Effector memory CD4-positive, alpha-beta T cell (primary cell): ENCODE measurements at places on chromosomes 5 and 9.

- no peak for DNase-seq
Observed at GRCh38 chr5:161790926-161791325, 57.0 kb upstream of the GABRA1 start.

- no peak for DNase-seq
Observed at GRCh38 chr5:180400416-180400815, 47.3 kb upstream of the GFPT2 start.

DNA sequence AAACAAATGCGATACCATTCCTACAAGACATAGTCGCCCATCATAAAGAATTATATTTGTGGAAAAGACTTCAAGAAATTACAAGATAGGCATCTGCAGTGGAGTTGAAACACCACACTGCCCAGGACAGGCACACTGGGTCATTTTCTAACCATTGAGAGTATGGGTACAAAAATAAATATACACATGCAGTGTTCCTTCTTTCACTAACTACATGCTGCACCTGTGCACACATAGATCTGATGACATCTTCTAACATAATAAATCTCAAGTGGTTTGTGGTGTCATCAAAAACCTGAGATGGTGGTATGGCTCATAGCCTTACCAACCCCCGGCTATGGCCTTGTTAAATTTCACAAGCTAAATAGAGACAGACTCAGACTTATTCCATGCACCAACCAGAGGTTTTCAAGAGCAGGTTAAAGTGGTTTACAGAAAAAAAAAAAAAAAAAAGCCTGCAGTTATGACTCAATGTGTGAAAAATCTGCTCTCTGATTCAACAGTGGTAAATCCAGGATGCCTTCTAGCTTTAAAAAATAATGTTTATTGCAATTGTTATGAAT is 12.4 kb upstream of the NFIB start:
- no peak for DNase-seq

DNA sequence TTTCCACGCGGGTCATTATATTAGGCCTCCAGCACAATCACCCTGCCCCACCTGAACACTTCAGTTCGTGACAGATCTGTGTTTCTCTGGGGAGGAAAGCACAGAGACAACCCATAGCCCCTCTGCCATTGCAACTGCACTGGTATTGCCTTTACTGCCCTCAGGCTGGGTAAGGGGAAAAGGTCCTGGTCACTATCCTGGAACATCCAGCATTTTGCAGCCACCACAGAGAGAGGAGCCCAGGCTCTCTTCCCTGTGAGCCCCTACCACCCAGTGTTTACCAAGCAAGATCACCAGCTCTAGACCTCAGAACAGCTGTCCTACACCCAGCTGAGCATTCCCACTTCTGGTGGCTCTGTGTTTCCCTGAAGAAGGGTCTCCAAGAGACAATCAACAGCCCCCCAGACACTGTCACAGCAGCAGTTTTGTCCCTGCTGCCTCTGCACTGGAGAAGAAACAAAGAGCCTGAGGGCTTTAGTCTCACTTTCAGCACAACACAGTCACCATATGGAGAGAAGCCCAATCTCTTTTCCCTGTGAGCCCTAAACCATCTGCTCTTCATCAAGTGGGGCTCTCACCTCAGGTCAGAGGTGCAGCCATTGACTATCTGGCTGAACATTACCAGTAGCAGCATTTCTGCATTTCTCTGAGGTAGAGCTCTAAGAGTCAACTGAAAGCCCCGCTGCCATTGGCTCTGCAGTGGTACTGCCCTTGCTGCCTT is 655.2 kb upstream of the FAM174A start:
- DNase-seq = no peak

GRCh38 chr5:61332358-61332749 is 296 bp downstream of the ZSWIM6 start:
- peak; percentile 29 for DNase-seq

- no peak for DNase-seq
Observed at GRCh38 chr5:118967059-118967508, 21.3 kb downstream of the DTWD2 start.

- DNase-seq = no peak
Observed at GRCh38 chr5:1446602-1447343, 1.5 kb upstream of the SLC6A3 start.

DNA sequence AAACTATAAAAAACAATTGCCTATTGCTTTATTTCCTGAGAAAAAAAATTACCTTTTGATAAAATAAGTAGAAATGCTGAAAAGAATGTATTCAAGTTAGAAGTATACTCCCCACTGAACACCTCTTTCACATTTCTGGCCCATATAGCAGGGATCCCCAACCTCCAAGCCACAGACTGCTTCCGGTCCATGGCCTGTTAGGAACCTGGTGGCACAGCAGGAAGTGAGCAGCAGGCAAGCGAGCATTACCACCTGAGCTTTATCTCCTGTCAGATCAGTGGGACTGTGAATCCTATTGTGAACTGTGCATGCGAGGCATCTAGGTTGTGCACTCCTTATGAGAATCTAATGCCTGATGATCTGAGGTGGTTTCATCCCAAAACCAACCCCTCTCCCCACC is 563.9 kb downstream of the RAB3C start:
- peak; percentile 8 for DNase-seq

GRCh38 chr9:79287708-79288290 is 284.0 kb upstream of the TLE4 start:
- no peak for DNase-seq

DNA sequence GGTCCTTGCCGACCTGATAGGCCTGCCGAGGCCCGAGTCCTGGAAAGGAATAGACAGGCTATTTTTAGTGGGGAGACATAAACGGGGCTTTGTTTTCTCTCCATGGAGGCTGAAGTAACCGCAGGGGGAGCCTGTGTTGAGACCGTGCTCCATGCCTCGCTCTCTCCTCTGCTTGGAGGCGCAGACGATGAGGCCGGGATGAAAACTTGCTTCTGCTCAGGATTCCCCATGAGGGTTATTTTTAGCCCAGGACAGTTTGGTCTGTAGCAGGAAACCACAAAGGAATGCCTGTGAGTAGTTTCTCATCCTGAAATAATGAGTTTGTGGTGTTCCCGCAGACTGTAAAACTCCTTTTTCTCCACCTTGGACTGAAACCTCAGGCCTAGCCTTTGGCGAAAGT is 81.9 kb upstream of the RARS1 start:
- DNase-seq = no peak

GRCh38 chr9:109198736-109199382 is 31.8 kb upstream of the FRRS1L start:
- DNase-seq = no peak

GRCh38 chr5:19885040-19885824 is 102.8 kb downstream of the CDH18 start:
- no peak for DNase-seq

DNA sequence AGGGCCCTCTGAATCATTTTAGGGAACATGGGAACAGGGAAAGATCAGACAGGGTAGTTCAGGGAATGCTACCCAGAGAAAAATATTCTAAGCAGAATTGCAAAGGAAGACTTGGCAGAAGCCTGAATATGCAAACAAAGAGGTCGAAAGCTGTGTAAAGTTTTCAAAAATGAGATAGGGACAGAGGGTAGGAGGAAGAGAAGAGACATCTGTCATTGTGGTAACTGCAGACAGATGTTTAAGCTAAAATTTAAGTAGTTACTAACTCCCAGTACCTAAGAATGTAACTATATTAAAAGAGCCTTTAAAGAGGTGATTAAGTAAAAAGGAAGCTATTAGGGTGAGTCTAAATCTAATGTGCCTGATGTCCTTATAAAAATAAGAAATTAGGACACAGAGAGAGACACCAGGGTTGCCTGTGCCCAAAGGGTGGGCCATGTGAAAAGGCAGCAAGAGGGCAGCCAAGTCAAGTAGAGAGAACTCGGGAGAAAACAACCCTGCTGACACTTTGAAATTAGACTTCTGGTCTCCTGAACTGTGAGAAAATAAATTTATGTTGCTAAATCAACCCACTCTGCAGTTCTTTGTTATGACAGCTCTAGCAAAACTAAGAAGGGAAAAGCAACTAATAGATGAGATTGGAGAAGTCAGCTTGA is 1647.4 kb upstream of the C9orf72 start:
- DNase-seq = no peak

- DNase-seq = no peak
Observed at GRCh38 chr5:72746736-72747135, 69.7 kb upstream of the TNPO1 start.

- no peak for DNase-seq
Observed at GRCh38 chr9:36050476-36050875, 13.8 kb downstream of the RECK start.

DNA sequence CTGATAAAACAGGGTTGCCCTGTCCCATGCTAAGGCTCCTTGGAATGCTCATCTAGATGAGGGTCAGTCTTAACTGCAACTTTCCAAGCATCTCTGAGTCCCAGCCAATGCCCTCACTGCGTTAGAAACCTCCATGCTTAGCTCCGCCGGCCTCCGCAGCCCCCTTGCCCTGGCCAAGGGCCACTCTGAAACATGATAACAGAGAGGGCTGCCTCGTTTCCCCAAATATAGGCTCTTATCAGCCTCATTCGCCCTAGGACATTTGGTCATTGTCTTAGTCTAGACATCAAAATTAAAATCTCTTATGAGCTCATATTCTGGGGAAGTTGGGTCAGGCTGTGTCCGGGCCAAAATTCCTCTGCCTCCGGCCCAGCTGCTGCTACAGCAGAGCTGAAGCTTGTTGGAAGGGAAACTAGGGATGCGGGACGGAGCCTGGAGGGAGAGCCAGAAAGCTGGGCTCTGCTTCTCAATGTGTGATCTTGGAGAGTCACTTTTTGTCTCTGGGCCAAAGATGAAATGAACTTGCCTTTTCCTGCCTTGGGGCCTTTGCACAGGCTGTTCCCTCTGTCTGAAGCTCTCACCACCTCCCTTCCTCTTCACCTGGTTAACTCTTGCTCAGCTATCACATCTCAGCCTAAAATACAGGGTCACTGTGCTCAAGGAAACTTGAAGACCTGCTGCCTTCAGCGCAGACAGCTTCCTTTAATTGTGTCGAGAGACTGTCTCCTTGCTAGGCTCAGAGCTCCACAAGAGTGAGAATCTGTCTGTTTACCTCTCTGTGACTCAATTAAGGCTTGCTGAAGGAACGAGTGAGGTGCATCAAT is 191.3 kb downstream of the RGS3 start:
- DNase-seq = no peak

DNA sequence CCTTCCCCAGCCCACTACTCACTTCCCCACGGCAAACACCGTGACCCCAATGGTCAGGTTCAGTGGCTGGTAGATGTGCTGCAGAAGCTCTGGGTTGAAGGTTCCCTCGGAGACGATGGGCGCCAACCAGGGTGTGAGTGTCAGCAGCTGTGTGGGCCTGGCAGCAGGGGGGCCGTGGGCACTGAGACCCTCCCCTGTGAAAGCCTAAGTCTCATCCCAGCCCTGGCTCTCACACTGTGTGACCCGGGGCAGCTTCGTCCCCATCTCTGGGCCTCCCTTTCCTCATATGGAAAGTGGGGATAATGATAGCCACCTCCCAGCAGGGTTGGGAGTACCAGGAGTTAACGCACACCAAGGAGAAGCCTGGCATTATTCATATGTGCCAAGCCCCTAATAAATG is 8.6 kb downstream of the GBGT1 start:
- DNase-seq = no peak

DNA sequence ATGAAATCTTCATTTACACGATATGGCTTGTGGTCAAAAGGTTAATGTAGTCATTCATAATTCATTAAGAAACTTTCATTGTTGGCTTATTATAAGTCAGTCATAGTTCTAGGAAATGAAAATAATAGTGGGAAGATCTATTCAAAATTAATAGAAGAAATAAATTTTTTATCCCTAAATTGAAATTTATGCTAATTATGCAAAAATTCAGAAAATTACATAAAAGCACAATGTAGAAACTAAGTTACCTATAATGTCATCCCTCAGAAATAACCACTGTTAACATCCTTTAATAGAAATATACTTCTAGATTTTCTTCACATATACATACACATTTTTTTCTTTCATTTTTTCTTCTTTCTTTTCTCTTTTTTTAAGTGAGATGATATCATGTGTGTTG is 15.9 kb upstream of the JAK2 start:
- no peak for DNase-seq

DNA sequence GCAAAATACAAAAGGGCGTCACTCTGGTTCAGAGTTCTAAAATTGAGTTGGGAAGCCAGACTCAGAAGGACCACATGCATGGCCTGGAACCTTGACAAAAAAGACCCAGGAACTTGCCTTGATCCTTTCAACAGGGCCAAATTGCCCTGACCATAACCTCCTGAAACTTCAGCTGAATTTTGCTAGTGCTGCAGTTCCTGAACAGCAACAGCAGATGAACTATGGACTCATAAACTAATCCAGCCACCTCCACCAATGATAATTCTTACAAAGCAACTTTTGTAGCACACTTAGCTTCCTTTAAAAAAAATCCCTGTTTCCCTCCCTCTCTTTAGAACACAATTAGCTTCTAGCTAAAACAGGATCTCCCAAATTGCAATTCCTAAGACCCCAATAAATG is 155.9 kb downstream of the MAT2B start:
- DNase-seq = no peak

DNA sequence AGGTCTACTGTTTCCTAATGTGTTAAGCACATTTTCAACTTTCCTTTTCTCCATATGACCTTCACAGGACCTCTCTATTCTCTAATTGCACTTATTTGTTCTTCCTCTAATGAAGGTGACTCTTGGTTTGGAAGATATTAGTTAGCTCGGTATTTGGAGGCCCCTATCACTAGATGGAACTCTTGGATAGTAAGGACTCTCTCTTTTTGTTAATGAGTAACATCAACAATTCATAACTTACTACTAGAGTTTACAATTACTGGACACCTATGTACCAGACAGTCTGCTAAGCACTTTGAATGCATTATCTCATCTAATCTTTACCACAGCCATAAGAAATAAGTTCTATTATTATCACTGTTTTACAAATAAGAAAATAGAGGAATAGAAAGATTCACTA is 23.4 kb upstream of the PAM start:
- no peak for DNase-seq

DNA sequence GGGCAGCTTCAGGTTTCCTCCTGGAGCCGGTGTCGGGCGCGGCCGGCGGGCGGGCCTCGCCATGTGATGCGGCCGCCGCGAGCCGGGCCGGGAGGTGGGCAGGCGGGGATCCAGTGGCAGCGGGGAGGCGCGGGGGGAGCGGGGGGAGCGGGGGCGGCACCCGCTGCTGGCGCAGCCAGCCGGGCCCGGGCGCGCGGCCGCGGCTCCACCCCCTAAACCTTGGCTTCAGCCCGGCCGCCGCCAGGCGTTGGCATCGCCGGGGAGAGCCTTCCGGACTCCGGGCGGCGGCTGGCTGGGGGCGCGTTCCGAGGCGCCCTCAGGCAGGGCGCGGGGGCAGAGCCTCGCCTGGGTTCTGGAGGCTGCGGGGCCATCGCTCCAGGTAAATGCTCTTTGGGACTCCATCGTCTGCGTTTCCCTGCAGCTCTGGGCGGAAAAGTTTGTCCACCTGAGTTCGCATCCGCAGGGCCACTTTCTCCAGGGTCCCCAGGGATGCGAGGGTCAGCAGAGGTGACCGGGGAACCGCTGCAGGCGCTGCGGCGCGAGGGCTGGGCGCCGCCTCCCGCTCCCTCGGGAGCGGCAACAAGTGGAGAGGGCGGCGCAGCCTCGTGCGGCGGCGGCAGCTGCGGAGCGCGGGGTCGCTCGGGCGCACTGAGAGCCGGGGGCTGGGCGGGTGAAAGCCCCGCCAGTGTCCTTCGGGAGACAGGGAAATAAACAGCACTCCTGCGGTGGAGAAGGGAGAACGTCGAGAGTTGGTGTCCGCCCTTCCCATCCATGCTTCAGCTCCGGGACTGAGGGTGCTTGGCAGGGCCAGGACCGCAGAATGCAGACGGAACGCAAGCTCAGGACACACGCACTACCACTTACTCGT is at the start of gene ARHGEF28:
ARHGEF28 (plus strand) TSS at position 253 of the 868 bp plus-strand sequence. CDS start 58,656 bp downstream, outside the sequence.
- DNase-seq = no peak
